ENCODE measurements at places on chromosomes 1 and 21.

DNA sequence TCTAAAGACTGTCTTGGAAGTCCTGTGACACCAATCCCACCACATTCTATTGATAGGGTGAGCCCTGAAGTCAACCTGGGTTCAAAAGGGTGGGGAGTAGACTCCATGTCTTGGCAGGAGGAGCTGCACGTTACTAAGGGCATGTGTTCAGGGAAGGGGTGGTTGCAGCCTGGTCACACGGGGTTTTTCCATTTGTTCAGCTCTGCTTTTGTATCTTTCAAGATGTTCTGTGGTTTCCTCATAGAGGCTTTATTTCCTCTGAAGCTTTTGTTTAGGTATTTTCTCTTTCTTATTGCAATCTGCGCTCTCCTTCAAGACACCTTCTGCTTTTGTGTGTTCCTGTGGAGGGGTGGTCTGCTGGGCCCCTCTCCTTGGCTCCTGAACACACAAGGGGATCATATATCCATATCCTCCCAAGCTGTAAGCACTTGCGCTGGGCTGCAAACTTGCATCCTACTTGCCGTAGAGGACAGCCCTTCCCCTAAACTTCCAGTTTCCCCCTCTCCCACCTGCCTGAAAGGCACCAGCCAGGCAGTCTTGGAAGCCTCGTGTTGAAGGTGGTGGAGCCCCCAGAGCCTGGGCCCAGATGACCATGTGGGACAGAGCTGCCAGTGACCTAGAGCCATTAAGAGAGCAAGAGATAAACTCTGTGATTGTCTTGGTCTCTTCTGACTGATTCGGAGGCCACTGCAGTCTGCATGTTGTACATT lies 62.5 kb upstream of the TRAPPC10 start:
- no peak for DNase-seq

DNA sequence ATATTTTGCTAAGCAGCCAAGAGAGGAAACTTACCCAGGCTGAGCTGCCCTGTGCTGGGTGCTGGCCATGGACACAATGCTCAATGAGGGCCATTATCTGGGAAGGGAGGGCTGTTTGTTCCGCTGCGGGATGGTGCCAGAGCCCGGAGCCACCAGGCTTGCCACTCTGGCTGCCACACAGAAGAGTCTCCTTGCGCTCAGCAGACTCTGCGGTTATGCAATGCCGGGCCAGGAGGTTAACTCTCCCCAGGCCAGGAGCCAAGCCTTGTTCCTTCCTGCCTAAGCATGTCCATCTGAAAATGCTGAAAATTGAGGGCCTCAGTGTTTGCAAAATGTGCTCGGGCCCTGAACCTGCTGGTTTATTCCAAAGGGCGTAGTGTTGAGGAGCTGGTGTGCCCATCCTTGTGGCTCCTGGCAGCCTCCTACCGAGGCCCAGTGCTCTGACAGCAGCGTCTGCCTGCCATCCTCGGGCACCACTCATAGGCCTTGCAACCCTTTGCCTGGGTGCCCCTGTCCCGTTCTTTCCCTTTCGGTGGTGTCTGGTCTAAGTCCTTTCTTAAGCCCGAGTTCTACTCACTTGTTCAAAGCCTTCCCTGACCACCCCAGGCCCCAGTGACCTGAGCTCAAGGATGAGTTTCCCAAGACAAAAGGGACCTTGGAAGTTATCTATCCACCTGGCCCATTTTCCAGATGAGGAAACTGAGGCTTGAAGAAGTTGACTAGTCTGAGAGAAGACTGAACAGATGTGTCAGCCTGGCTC lies 133.8 kb upstream of the EDN2 start:
- no peak for DNase-seq

GRCh38 chr1:166165661-166166328 lies 1.0 kb downstream of the FAM78B start:
- no peak for DNase-seq

DNA sequence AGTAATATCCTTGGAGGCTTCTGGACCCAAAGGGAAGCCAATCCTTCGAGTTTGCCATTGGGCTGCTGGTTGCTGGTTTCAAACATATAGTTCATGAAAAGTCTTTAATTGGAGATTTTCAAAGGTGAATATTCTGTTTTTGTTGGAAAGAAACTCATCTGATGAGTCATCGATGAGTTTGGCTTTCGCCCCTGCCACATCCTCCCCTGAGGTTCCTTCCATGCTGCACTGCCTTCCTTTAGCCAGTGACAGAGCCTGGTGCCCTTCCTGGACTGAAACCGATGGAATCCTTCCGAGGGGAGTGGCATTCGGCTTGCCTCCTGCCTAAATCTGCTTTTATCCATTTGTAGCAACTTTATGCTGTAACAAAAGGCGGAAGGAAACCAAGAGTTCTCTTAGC lies 550.0 kb downstream of the KIF26B start:
- DNase-seq: no peak

GRCh38 chr1:69833536-69833935 lies 265.8 kb downstream of the LRRC7 start:
- DNase-seq: no peak

GRCh38 chr1:186792870-186793581 lies 35.7 kb upstream of the PLA2G4A start:
- no peak for DNase-seq

- DNase-seq: no peak
Measured at GRCh38 chr21:25494804-25495203, 112.5 kb downstream of the MRPL39 start.

- DNase-seq: no peak
Measured at GRCh38 chr1:95974586-95974985, 740.6 kb downstream of the RWDD3 start.

- DNase-seq: no peak
Measured at GRCh38 chr21:18373606-18374005, 30.0 kb downstream of the TMPRSS15 start.

DNA sequence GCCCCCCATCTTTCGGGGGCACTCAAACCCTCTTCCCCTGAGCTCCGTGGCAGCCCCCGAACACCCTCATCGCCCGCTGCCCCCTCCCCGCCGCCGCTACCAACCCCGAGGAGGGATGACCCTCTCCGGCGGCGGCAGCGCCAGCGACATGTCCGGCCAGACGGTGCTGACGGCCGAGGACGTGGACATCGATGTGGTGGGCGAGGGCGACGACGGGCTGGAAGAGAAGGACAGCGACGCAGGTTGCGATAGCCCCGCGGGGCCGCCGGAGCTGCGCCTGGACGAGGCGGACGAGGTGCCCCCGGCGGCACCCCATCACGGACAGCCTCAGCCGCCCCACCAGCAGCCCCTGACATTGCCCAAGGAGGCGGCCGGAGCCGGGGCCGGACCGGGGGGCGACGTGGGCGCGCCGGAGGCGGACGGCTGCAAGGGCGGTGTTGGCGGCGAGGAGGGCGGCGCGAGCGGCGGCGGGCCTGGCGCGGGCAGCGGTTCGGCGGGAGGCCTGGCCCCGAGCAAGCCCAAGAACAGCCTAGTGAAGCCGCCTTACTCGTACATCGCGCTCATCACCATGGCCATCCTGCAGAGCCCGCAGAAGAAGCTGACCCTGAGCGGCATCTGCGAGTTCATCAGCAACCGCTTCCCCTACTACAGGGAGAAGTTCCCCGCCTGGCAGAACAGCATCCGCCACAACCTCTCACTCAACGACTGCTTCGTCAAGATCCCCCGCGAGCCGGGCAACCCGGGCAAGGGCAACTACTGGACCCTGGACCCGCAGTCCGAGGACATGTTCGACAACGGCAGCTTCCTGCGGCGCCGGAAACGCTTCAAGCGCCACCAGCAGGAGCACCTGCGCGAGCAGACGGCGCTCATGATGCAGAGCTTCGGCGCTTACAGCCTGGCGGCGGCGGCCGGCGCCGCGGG lies 837 bp downstream of the FOXD3 start:
- DNase-seq: no peak

DNA sequence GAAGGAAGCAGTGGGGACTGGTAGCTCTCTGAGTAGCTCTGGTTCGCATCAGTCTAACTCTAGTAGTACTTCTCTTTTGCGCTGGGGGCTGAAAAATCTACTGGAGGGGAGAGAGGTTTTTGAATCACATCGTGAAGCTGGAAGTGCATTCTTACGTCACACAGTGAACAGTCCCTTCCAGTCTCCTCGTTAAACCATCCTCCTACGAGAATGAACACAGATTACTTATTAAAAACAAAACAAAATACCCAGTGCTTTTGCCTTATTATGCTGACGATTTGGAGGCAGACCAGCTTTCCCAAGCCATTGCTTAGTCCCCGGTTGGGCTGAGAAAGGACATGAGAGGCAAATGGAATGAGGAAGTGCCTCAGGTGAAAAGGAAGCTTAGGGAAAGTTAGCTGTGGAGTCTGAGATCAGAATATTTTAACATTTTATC lies 16.1 kb downstream of the HUNK start:
- no peak for DNase-seq

DNA sequence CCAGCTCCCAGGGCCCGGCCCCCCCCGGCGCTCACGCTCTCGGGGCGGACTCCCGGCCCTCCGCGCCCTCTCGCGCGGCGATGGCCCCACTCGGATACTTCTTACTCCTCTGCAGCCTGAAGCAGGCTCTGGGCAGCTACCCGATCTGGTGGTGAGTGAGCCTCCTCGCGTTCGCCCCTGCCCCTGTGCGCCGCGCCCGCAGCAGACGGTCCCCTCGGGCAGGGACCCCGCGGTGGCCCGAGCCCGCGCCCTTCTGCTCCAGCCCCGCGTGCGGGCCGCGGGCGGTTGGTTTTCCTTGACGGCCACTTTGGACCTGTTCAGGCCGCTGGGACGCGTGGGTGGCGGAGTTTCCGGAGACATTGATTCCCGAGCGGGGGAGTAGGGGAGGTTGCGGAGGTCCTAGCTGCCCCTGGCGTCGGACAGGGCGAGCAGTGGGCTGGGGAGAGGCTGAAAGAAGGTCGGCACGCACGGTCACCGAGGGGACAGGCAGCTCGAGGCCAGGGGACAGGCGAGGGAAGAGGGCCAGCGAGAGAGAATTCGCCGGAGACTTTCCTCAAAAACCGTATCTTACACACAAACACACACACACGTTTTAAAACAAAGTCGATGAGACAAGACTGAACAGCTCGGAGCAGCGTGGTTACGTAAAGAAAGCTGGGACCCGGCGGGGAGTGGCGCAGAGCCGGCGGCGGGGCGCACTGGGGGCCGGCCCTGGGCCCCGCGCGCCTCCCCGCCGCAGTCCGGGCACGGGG lies 427 bp downstream of the WNT3A start:
- no peak for DNase-seq

- DNase-seq: no peak
Measured at GRCh38 chr1:226821719-226822085, 48.7 kb upstream of the PSEN2 start.

DNA sequence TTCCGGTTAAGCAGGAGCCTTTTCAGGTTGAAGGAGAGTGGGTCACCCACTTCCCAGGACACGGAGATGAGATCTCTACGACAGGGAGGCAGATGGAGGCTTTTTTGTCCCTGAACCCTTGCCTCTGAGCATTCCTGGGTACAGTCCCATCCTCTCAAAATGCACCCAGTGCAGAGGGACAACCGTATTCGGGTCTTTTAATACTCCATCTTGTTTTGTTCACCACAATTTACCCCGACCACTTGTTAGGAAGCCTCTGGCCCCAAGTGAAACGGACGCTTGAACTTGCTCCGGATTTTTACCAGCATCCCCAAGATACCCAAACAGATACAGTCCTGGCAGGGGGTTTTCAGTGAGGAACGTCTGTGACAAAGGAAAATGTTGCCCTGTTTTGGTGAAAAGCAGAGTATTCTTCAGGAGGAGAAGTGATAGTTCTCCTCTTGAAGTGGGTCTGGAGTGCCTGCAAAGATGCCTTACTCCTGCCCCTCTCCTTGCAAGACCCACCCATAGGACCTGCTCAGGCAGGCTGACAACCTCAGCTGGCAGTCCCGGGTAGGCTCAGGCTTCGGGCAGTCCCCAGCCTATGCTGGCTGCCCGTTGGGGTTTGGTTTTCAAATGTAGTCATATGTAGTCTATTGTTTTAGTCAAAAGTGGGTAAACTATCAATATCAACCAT lies 669 bp upstream of the ARL8A start:
- DNase-seq: no peak

DNA sequence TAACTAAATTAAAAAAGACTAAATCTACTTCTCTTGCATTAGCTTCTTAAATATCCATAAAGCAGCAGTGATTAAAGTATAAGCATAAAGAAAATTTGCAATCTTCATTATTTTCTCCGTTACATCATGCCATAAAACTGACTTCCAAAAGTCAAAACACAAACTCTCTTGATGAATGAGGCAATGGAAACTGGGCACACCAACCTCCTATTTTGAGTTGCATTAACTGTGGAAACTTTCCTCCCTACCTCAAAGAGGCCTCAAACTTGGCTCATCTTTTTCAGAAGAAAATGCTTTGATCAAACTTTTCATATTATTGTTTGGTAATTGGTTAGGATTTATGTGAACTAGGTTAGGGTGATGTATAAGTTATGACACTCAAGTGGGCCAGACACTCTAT lies 4.1 kb upstream of the BTG3 start:
- DNase-seq: no peak

DNA sequence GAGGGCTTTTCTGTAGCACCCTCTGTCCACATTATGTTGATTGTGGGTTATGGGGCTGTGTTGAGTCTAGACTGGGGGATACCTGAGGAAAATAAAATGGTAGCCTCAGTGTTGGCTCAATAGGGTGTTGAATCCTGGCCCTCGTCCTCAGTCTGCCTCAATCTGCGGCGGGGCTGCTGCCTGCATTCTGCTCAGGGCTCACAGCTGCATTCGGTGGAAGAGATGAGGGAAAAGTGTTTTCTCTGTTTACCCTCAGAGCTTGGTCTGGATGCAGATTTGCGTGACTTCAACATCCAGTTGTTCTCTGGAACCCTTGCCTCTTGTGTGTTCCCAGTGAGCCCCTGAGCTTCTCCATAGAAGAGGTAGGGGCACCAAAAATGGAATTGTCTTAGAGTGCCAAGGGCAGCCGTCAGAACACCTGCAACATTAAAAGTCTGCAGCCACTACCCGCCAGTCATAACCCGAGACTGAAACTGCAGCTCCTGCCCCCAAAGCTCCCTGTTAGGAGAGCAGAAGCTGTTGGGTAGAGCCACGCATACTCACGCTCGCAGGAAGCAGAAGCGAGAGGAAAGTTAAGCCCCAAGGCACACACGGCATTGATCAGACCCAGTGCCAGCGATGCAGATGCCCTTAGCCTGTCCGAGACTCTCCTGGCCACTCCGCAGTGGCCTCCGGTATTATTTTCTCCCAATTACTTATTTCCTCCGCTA lies 215.3 kb upstream of the C1orf174 start:
- no peak for DNase-seq

- DNase-seq: no peak
Measured at GRCh38 chr1:175090780-175091179, 23.1 kb downstream of the TNN start.

DNA sequence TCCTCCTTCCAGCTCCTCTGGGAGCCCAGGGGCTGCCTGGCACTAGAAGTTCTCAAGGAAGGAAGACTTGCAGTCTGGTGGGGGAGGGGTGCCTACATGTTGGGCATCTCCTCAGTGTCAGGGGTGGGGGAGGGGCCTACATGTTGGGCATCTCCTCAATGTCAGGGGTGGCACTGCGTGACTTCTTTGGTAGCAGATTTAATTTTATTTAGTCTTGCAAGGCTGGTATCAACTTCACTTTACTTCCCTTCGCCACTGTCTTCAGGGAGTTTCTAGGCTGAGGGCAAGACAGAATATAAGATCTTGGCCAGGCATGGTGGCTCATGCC lies 18.5 kb downstream of the ADORA1 start:
- DNase-seq: no peak

- no peak for DNase-seq
Measured at GRCh38 chr1:179541774-179542173, 34.0 kb downstream of the NPHS2 start.

- no peak for DNase-seq
Measured at GRCh38 chr1:2972011-2972878, 49.0 kb upstream of the ACTRT2 start.

- DNase-seq: no peak
Measured at GRCh38 chr1:63152572-63152971, 169.8 kb upstream of the FOXD3 start.

Measured in stimulated activated CD4-positive, alpha-beta T cell treated with anti-CD3 and anti-CD28 coated beads, Interleukin-1b, Interleukin-23, amount 100 ng/mL, for 1 hour (primary cell).